DMS79 treated with DMSO at 0.1 percent for 48 hours (cell line): ENCODE measurements at places on chromosomes 5 and 9.

DNA sequence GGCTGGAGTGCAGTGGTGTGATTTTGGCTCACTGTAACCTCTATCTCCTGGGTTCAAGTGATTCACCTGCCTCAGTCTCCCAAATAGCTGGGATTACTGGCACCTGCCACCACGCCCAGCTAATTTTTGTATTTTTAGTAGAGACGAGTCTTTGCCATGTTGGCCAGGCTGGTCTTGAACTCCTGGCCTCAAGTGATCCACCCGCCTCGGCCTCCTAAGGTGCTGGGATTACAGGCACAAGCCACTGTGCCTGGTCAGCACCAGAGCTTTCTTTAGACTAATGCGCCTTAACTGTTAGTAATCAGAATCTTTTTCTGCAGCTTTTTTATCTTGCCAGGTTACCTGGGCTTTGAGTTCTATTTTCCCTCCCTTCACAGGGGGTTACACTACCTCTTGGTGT, 18.4 kb downstream of the PTGS1 start:
- DNase-seq, result no peak

DNA sequence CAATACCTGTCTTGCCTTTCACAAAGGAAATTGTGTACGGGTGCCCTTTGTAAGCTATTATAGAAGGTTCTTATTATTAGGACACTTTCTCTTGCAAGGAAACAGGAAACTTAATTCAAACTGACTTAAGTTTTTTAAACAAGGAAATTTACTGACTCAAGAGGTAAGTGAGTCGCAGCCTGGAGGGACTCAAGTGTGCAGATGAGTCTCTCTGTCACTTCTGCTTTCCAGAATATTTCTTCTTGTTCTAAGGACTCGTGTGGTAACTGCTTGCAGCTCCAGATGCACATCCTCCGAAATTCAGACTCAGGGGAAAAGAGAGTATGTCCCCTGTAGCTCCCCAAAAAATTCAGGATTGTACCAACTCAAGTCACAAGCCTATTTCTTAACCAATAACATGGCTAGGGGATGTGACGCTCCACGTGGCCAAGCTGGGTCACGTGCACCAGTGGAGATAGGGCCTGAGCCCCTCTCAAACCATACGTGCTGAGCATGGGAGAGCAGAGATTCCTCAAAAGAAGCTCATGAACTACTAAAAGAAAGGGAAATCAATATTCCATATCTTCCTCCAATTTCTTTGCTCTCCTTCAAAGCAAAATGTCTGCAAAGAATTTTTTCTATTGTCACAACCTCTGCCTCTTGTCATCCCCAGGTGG, 49.2 kb upstream of the ERCC6L2 start:
- no peak for DNase-seq

DNA sequence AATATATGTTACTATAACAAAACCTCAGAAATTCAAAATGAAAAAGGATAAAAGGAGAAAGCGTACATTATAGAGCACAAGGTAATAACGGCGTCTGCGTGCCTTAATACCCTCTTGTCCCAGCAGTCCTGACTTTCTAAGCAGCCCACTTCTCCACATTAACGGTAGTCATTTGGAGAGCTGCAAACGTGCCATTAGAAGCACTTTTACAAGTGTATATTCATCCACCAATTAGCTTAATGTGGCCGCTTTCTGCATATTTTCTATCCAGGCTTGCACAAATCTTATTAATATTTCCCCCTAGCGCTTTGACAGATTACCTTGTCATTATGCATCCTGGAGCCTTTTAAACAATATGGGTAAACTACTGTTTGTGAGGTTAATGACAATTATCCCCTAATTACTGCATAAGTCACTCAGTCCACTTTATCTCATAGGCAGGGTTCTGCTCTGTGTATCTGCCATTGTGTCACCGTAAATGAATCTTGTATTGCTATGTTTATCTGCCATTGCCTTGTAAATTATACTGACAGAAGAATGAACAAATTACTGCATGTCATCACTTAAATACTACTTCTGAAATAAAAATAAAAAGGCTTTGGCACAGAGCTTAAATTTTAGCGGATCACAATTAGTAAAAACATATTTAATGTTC, 421.3 kb downstream of the BNC2 start:
- no peak for DNase-seq

GRCh38 chr9:125525921-125526631, 180.9 kb downstream of the MAPKAP1 start:
- DNase-seq, result no peak

- no peak for DNase-seq
These were observed 158.1 kb downstream of the LPAR1 start for GRCh38 chr9:110880189-110880588.
